ENCODE measurements at places on chromosomes 16 and 17.

DNA sequence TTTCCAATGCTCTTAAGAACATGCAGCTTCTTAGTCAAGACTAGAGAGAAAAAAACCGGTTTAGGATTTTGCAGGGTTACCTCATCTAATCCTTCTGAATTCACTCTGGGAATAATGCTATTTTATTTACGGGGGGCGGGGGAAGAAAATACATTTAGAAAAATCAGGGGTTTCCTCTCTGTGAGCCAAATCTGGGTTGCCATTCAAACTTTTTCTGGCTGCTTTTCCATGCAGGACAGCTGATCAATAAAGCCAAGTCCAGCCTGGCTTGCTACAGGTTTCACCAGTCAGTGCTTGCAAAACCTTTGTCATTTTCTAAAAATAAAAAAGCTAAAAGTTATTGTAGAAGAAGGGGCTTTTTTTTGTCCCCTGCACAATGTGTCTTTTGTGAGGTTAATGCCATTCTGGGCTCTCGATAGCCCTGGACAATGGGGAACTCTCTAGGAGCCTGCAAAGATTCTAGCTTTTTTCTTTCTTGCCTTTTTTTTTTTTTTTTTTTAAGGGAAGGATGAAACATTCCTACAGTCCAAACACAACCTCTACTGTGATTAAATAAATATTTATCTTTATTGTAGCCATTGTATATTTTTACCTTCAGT, 13.1 kb upstream of the ZFHX3 start:
- DNase-seq, result no peak

- DNase-seq, result no peak
Measured at GRCh38 chr17:75138519-75138918, 7.0 kb upstream of the NT5C start.

DNA sequence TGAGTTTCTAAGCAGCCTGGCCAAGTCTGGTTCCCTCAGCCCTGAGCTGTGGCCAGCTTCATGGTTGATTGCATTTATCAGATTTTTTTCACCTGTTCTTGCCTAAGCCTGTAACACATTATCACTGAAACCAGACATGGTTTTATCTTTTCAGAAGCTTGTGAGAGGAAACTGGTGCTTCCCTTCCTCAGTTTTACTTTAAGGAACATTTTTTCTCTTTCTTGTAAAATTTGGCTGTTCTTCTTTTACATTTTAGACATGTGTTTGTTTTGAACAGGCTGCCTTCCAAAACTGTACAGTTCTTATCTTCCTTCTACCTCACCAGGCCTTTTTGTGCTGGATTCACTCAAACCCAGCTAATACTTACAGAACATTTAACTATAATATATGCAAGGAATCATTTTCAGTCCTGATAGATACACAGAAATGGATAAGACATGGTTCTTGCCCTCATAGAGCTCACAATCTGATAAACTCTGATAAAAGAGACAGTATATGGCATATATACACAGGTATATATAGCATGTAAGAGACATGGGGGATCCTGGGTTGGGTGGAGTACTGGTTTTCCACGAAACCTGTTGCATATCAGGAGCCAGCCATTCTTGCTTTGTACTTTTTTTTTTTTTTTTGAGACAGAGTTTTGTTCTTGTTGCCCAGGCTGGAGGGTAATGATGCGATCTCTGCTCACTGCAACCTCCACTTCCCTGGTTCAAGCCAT, 44.5 kb downstream of the ZNRF1 start:
- DNase-seq, result no peak

- no peak for DNase-seq
Measured at GRCh38 chr16:23771027-23771426, 16.2 kb downstream of the CHP2 start.

GRCh38 chr17:73550556-73550955, 93.7 kb downstream of the SDK2 start:
- no peak for DNase-seq

DNA sequence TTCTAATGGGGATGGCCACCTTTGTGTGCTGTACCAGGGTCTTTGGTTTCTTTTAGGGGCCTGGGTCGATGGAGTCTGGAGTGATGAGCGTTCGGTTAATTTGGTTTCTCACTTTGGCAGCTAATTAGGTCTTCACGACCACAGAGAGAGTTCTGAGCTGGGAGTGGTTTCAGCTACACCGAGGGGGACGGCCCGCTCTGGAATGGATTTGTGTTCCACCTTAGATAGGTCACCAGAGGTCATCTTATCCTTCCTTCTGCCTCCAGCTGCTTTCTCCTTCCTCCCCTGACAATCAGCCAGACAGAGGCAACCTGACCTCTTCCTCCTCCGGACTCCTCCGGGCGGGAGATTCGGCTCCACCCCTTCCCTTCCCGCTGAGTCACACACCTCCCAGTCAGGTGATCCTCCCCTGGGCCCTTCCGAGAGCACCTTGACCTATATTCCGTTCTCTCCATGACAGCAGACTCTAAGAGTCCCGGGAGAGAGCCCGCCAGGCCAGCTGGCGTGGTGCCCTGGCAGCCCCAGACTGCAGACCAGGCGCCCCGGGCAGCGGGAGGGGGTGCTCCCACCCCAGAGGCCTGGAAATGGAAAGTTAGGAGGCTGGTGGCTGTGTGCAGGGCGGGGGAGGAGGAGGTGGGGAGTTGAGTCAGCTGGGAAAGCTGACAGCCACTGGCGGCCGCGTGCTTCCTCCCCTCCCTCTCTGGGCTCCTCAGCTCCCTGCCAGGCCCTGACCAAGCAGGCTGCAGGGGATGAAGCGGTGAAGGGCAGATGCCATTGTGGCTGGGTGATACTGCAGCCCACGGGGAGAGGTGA, 44.7 kb downstream of the CHD9 start:
- DNase-seq, result peak; percentile 28

- no peak for DNase-seq
Measured at GRCh38 chr16:22786284-22786683, 27.7 kb upstream of the HS3ST2 start.

- no peak for DNase-seq
Measured at GRCh38 chr17:58382872-58383242, 30.9 kb upstream of the SUPT4H1 start.
